Renal pelvis (tissue), 12 donors: ENCODE measurements at places on chromosomes 6 and 20. TPM values are rescaled to one million over a fixed set of nuclear protein-coding genes. Genes with fewer than 3 reads are reported as not detected.

TMEM244 gene
- not detected for polyA plus RNA-seq

C6orf62 gene
- polyA plus RNA-seq = 112 TPM

- DNase-seq = no peak
Measured at GRCh38 chr6:170135461-170135820, 155.4 kb downstream of the DLL1 start.

GRCh38 chr20:21029341-21029740 lies 76.8 kb downstream of the LINC00237 start:
- no peak for DNase-seq

DNA sequence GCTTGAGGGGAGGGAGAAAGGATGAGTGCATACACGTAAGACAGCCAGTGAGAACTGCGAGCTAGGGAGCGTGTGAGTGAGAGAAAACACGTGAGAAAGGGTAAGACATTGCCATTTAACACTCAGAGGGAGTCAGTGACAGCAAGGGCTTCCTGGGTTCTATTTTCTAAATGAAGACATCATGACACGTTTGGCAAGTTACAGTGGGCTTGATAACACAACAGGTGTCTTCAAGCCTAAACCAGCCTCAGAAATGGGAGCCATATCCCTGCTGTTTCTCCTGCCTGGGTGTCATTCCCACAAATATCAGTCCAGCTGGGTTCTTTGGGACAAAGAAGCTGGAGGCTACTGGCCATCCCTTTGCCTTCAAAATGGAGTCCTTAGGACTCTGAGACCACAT lies 16.9 kb upstream of the MOCS1 start:
- no peak for DNase-seq

GRCh38 chr20:7503501-7503900 lies 436.8 kb downstream of the HAO1 start:
- no peak for DNase-seq

GRCh38 chr6:19849755-19850154 lies 12.6 kb downstream of the ID4 start:
- DNase-seq = no peak

DACT2 gene
- 28.7 TPM for polyA plus RNA-seq

PPIL6 gene
- polyA plus RNA-seq = 15.5 TPM

- DNase-seq = no peak
Measured at GRCh38 chr6:87494761-87495422, 22.1 kb downstream of the SLC35A1 start.

DNA sequence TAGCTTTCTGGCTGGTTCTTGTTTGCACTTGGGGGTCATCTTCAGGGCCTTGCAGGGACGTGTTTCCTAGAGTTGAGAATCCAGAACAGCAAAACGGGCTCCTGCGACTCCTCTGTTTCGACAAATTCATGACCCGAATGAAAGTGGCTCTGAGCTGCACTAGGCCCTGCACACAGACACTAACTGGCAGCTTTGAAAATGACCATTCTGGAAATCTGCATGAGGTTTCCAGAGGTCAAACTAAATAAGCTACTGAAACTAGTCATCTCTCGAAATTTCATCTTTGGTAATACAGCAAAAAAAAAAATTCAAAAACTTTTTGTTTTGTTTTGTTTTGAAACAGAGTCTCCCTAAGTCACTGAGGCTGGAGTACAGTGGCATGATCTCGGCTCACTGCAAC lies 15.5 kb upstream of the BMP7 start:
- no peak for DNase-seq

CLDN20 gene
- 3.0 TPM for polyA plus RNA-seq

GRCh38 chr20:58627212-58628072 lies 23.6 kb upstream of the STX16 start:
- no peak for DNase-seq

DNA sequence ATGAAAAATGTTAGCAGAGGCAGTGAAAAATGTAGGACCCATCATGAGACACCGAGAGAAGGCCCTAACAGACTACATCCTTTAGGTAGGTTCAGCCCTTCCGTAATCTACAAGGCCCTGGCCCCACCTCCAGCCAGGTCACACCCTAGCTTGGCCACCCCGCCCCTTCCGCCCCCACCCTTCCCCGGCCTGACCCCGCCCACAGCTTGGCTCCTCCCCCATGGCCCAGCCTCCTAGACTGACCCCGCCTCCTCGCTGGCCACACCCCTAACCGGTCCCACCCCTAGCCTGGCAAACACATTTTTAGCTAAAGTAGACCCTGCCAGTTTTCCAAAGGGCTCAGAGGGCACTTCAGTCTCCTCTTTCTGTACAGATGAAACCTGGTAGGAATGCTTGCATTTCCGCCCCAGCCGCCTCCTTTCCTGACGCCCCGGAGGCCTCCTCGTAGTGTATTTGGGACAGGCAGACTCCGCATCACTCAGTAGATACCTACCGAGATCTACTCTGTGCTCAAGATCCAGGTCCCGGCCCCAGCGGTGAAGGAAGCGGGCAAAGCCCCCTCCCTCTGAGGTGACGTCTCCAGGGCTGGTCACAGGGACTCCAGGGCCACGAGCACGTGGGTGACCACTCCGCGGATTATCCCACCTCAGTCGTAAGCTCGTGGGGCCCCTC lies 443.5 kb downstream of the PREX1 start:
- no peak for DNase-seq

DEFB124 gene
- polyA plus RNA-seq = 0.70 TPM

DNA sequence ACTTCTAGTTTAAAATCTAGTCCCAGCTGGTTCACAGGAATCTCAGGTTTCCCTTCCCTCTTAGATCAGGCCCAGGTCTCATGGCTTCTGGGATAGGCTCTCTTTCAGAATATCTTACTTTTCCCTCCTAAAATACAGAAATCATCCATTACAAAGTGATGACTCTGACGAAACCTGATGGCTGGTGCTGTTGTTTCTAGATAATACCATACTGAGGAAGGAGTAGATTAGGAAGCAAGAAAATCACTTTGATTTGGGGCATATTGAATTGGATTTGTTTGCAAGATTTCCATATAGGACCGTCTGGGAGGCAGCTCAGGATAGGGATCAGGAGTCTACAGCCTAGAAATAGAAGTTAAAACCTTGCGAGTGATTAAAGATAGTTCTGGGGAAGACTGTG lies 3.6 kb downstream of the ZKSCAN3 start:
- no peak for DNase-seq

- DNase-seq = peak; percentile 86
Measured at GRCh38 chr6:112180095-112180820, 74.1 kb downstream of the LAMA4 start.

- no peak for DNase-seq
Measured at GRCh38 chr6:138538390-138539031, 39.2 kb upstream of the NHSL1 start.
